Hematopoietic multipotent progenitor cell treated with erythropoietin and hydrocortisone succinate and interleukin-3 and kit ligand, for 4 days (in vitro differentiated cells): ENCODE measurements at places on chromosomes 5 and 9.
A peak's percentile ranks its signal among the peaks of the same experiment; 100 is the strongest.

DNA sequence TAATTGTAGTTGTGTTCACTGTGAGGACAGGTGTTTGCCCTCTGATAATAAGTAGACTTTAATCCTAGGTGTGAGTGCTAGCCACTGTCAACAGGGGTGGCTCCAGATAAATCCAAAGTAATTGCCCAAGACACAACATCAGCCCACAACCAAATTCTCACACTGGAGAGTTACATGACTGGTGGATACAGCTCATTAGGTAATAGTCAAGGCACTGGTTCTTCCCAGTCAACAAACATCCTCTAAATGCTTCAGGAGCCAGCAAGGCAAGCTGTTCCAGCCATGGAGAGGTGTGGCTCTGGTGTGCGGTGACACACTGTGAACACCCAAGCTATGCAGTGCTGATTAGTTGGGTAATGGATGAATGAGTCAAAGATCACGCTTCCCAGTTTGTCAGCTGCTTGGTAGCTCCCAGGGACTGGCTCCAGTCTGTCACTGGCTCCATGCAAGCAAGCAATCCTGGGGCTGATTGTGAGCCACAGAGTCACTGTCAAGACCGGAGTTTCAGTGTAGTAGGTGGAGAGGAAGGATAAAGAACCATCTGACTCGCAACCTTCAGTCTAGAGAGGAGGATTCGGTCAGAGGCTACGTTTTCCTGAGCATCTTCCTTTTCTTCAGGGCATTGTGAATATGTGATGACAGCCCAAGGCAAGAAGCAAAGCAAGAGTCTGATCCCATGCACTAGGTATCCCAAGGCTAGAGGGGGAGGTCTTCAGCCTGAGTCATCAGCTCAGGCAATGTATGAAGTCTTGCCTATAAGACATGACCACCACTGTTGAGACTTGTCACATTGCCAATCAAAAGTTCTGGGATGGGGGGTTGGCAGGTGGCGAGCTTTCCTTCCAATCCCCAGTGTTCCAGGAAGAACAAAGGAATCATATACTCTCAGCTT is 63.1 kb downstream of the UGCG start:
- DNase-seq = no peak

DNA sequence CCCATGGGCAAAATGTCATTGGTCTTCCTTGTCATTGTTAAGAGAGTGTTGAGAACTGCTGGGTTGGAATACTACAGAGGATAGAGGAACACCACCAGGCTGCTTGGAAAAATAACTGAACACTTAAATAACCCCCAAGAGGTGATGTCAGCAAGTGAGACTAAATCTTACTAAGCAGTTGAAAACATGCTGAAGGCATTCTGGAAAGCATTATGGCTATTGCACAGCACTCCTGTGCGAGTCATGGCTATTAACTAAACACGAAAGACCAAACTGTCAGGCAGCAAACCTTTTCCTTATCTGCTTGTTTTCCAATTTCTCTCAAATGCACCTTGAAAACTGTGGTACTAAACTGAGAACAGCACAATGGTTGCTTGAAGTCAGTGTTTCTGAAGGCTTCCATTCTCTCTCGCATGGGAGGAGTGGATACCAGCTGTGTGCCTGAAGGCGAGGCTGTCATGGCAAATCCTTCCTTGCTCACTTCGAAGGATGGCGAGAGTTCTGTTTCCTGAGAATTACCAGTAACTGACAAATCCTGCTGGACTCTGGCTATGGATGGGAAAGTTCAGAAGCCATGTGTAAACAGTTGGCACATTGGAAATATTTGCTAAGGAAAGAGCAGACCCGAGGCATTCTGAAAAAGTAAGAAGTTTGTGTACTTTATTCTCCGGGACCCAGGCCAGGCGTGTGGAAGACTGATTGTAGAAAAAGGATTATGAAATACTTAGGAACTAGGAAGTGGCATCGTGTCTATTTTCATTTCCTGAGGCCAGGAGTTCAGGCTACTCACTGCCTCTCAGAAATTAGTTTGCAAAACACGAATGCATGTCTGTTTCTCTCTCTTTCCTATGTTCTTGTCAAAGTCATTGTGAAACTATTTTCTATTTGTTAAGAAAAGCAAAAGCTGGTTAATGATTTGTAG is 182.1 kb downstream of the DMRT2 start:
- peak; percentile 1 for DNase-seq

GRCh38 chr5:97412959-97413358 is 229.9 kb upstream of the RIOK2 start:
- DNase-seq = no peak

GRCh38 chr5:170426786-170427185 is 37.6 kb upstream of the KCNMB1 start:
- no peak for DNase-seq

DNA sequence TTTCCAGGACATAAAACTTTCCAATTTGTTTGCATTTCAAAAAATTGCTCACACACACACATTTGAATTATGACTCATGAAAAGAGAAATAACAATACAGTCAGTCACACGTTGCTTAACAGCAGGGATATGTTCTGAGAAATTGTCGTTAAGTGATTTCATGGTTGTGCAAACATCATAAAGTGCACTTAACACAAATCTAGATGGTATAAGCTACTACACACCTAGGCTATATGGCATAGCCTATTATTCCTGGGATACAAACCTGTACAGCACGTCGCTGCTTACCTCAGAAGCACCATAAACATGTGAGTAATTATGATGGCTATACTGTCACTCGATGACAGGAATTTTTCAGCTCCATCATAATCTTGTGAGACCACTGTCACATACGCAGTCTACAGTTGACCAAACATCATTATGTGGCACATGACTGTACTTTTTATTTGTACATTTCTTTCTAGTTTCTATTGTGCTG is 378.2 kb downstream of the ACTL7B start:
- DNase-seq = no peak

DNA sequence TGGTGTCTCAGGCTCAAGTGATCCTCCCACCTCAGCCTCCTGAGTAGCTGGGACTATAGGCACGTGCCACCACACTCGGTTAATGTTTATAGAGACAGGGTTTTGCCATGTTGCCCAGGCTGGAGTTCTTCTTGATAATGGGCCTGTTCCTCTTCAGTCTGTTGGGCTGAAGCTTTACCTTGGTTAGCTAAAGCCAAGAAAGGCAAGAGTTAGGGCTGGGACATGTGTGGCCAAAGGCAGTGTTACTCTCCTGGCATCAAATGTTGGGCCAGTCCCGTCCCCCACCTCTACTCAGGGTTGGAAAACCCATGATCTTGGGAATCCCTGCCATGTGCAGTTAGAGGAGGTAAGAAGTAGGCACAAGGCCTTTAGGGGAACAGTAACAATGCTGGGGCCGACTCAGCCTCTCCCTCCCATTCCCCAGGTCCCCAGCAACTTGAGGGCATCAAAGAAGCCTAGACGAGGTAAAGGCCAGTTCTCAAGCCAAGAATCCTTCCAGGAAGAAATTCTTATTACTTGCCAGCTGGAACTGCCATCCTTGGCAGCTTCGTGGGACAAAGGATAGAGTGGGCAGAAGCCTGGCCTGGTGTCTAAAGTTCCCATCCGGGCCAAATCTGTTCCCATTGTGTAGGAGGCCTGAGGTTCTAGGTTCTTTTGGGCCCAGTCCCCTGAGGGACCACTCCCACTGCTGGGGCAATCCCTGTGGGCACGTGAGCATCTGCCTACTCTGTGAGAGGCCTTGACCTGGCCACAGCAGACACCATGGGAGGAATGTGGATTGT is 4.5 kb downstream of the EGR1 start:
- DNase-seq = no peak

DNA sequence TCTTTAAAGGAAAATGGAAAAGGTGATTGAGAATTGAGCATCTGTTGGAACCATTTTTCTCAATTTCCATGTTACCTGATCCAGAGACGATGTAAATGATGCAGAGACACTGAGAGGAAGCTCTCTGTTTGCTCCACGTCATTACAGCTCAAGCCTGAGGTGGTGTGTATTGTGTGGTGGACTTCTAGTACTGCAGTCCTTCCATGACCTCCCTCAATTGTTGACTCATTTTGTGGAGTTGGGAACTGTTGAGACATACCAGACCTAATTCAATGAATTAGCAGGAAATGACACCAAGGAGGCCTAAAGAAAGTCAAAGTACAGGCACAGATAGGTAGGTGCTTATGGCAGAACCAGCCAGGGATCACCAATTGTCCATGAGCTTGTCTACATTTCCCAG is 15.6 kb upstream of the LVRN start:
- DNase-seq = no peak

DNA sequence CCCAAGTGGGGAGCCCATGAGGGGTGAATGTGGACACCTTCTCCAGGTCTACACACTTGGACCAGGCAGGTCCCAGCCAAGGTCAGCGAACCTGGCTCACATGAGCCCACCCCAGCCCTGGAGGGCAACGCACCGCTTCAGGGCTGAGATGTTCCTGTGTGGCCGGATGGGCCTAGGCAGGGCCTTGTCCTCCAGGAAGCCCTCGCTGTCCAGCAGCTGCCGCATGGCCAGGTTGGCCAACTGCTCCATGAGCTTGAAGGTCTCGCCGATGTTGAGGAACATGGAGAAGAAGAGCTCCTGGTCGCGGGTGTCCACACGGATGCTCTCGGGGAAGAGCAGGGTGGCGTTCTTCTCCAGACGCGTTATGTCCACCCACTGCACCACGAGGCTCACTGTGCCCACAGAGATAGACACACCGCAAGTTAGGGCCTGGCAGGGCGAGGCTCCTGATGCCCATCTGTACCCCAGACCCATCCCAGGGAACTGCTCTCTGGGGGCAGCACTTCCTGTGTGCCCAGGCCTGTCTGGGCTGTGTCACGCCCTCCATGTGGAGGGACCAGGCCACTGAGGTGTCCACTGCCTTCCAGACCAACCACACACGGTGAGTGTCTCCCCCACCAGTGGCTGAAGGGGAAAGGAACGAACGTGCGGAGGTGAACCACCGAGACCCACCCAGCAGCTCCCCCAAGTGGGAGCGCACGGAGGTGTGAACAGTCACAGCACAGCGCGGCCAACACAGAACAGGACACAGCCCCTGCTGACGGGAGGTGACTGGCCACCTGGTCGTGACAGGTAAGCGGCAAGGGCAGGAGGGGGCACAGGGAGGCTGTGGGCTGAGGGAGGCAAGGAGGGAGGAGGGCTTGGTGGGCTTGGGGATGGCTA is 14.4 kb downstream of the TBC1D9B start:
- no peak for DNase-seq

DNA sequence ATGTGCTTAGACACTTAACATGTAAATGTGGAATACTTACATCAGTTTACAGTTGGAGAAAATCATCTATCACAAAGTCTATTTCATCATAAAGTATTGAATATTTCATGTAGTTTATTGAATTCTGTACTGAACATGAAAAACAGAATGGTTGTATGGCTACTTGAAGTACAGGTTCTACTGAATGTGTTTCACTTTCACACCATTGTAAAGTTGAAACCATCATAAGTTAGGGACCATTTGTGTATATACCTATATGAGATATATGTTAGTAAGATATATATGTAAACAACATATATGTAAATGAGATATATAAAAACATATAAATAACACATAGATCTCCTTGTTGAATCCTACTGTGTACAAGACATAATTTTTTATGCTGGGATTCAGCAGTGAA is 63.0 kb upstream of the TAF11L2 start:
- no peak for DNase-seq

- peak; percentile 47 for DNase-seq
These were observed 206.9 kb downstream of the CRB2 start for GRCh38 chr9:123562844-123563346.

DNA sequence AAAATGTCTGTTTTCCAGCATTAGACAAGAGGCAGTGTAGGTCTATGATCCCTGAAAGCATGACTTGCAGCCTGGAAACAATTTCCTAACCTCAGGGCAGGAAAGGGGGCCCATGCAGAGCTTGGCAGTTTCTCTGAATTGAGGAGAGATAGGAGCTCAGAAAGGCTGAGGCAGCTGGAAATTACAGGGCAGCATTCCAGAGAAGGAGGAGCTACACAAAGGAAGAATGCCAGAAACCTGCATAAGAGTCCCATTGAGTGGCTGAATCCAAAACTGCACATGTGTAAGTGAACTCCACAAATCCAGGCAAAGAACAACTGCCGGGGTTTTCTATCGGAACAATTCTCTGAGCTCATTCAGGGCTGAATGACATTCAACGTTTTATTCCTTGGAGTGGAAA is 346.8 kb downstream of the PIK3R1 start:
- DNase-seq = no peak

GRCh38 chr5:34535433-34535832 is 120.7 kb upstream of the RAI14 start:
- no peak for DNase-seq

- DNase-seq = no peak
These were observed 199.7 kb upstream of the TLE4 start for GRCh38 chr9:79371948-79372555.

DNA sequence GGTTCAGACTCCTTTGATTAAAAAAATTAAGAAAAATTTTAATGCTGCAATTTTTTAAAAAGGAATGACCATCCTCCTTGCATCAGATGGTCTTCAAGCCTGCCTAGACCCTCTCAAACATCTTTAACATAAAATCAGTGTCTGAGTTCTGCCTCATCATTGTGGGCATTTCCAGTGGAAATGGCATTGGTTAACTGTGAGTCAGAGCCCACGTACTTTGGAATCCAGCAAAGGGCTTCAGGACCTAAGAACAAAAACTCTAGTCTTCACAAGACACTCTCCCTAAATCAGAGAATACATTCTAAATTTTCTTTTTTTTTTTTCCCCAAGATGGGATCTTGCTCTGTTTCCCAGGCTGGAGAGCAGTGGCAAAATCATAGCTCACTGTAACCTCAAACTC is 9.4 kb upstream of the C5orf15 start:
- no peak for DNase-seq

- no peak for DNase-seq
These were observed 602.0 kb upstream of the EDIL3 start for GRCh38 chr5:84986688-84987087.
